Immature natural killer cell (primary cell): ENCODE measurements at places on chromosomes 16 and 17.

GRCh38 chr17:12917399-12917798 lies 100.4 kb downstream of the ELAC2 start:
- no peak for DNase-seq

DNA sequence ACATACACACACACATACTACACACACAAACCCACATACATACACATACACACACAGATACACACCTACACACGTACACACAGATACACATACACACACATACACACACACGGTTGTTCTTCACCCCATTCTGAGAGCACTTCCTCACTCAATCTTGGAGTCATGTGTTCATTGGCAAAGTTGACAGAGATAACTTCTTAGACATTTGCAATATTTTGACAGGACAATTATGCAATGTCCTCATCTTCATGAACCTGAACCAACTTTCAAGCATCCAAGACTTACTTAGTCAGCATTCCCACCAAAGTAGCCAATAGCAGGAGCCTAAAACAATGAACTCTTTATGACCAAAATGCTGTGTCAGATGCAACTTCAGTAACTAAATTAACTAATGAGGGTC lies 77.1 kb upstream of the DNAH17 start:
- DNase-seq: no peak

GRCh38 chr16:67928561-67929364 lies 2.9 kb downstream of the CTRL start:
- peak; percentile 57 for DNase-seq

DNA sequence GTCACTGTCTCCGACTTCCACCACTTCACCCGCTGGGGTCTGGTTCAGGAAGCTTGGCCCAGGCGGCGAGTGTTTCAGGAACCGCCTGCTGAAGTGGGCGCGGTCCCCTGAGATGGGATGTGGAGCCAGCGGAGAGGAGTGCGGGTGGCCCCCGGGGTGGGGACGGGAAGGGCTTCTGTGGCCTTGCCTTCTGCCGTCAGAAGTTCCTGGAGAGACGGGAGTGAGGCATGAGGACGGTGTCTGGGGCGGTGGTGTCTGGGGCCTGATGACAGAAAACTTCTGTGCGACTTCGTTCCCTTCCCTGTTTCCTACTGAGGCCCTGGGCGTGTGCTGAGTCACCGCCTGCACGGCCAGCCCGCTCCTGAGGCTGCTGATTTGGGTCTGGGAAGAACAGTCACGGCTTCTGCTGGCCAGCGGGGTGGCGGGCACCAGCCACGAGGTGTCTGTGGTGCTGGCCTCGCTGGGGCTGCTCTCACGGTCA lies 12.3 kb upstream of the NLRC3 start:
- no peak for DNase-seq

DNA sequence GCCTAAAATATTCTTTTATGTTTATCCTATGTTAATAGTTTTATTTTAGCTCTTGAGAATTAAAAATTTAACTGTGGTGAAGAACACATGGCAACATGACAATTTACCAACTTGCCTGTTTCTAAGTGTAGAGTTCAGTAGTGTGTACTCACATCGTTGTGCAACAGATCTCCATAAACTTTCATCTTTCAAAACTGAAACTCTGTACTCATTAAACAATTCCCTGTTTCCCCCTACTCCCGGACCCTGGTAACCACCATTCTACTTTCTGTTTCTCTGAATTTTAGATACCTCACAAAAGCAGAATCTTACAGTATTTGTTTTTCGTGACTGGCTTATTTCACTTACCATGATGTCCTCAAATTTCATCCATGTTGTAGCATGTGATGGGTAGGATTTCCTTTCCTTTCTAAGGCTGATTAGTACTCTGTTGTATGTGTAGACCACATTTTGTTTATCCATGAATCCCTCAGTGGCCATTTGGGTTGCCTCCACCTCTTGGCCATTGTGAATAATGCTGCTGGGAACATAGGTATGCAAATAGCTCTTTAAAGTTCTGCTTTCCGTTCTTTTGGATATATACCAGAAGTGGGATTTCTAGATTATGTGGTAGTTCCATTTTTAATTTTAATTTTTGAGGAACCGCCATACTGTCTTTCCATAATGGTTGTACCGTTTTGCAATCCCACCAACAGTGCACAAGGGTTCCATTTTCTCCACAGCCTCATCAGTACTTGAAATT lies 17.4 kb downstream of the IST1 start:
- no peak for DNase-seq

GRCh38 chr17:72125226-72125651 lies 4.4 kb downstream of the SOX9 start:
- DNase-seq: no peak

DNA sequence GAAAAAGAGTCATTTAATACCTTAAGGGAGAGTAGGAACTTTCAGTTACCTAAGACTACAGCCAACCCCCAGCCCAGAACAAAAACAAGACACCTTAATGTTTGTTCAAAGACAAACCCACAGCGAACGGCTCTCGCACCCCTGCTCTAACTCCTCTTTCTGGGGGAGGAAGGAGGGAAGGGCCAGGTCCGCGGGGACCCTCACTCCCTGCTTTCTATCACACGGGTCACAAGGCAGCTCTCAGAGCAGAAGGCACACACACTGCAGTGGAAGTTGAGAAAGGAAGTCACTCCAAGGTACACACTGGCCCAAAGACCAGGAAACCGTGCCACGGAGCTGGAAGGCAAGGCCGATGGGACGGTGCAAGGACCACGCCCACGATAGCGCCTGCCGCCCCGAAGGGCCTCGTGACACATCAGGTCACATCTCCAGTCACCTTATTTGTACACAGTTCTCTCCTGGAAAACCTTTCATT lies 10.0 kb downstream of the LITAFD start:
- DNase-seq: no peak

DNA sequence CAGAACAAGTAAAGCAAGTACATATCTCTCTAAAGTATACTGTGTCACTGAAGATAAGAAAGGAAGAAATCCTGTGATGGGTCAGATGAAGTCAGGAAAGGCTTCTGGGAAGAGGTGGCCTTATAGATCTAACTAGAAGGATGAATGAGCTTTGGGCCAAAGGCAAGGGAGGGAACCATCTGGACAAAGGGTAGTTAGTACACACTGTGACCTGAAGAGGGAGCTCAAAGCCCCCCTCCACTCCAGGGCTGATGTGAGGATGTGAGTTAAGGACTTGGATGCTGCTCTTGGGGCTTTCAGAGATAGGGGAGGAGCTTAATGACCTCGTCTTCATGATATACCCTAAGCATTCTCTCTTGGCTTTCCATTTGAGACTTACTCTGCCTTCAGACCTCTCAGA lies 185.3 kb upstream of the CACNG3 start:
- DNase-seq: peak; percentile 10

GRCh38 chr16:89410794-89411309 lies 79.5 kb downstream of the ANKRD11 start:
- DNase-seq: peak; percentile 40

DNA sequence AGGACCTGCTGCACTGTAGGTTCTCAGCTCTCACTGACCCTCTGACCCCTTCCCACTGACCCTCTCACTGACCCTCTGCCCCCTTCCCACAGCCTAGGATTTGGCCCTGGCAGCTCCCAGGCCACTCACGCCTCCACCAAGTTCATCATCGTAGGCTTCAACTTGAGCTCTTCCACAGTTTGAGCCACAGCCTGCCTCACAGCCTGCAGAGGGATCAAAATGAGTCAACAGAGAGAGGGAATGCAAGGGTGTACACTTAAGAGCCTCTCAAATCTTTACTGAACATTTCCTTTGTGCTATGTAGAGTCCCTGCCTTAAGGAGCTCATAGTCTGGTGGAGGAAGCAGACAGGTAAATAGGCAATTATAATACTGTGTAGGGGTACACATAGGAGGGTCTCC lies 12.1 kb downstream of the HEATR9 start:
- no peak for DNase-seq

DNA sequence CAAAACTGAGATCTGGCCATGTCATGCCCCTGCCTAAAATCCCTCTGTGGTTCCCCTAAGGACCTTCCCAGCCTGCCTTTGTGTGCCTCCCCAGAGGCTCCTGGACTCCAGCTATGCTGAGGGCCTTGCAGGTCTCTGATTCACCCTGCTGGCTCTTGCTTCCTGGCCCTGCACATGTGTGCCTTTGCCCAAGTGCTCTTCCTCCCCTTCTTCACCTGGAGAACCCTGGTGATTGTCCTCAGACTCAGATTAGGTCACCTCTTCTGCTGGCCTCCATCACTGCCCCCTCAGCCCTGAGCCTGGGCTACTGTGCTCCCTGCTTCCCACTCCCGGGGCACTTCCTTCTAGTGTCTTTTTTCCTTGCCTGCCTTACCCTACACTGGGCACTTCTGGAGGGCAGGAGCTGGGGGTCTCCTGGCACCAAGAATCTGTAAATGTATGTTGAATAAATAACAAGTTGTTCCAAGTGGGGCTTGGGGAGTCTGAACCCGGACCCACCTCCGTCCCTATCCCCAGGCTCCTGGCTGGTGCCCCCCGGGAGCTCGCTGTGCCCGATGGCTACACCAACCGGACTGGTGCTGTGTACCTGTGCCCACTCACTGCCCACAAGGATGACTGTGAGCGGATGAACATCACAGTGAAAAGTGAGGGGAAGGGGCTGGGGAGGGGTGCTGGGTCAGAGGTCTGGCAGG lies 7.8 kb downstream of the ITGA3 start:
- no peak for DNase-seq

DNA sequence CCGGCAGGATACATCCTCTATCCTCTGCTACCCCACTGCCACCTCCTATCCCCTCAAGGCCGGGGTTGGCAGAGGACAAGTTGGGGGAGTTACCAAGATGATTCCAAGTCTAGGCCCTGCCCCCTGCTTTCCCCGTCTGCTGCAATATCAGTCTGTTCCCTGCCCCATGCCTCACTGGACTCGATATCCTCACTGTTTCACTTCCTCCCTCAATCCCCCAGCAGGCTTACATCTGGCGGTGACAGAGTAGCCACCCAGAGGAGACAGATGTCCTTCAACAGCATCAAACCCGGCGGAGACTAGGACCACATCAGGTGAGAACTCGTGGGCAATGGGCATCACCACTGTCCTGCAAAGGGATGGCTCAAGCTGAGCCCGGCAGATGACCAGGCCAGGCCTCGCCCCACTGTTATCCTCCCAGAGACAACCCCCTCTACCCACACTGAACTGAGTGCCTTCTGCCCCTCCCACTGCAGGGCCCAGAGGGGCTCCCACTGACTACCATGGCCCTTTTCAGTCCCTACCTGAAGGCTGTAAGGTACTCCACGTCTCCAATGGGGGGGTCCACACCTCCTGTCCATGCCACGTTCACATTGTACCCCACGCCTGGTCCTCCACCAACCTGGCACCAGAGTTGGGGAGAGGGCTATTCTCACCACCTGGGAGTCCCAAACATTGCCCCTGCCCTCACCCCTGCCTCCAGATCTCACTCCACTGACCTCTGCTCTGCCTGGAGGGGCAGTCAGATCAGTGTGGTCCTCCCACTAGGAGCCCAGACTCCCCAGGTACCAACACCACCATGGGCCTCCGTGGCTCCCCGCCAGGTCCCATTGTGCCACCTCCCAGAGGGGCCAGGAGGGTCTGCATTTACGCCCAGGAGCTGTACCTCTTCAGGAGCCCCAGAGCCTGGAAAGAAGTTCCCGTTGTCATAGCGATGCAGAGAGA lies 9.6 kb downstream of the G6PC3 start:
- no peak for DNase-seq

DNA sequence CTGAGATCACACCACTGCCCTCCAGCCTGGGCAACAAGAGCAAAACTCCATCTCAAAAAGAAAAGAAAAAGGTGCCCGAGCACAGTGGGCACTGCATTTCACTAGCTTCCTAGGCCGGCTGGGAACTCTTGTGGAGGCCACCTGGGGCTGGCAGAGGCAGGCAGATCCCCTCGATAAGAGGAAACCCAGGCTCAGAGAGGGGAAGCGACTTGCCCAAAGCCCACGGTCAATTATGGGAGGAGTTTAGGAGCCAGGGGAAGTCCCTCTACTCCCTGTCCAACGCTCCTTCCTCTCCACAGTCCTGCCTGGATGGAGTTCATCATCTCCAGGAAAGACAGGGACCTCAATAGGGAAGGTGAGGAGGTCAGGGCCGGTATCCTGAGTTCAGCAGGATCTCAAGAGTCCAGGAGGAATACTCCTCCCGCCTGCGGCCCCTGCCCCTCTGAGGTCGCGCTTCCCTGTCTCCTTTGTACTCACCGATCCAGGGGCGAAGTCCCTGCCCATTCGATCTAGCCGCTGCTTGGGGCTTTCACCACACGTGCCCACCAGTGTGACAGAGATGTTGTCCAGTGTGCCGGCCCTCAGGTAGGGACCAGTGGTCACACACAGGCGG lies 841 bp downstream of the ALOXE3 start:
- no peak for DNase-seq

- no peak for DNase-seq
These were observed 3.0 kb downstream of the SYNGR3 start for GRCh38 chr16:1992704-1993317.

- peak; percentile 76 for DNase-seq
These were observed 792 bp upstream of the RAC3 start for GRCh38 chr17:82030470-82031302.

DNA sequence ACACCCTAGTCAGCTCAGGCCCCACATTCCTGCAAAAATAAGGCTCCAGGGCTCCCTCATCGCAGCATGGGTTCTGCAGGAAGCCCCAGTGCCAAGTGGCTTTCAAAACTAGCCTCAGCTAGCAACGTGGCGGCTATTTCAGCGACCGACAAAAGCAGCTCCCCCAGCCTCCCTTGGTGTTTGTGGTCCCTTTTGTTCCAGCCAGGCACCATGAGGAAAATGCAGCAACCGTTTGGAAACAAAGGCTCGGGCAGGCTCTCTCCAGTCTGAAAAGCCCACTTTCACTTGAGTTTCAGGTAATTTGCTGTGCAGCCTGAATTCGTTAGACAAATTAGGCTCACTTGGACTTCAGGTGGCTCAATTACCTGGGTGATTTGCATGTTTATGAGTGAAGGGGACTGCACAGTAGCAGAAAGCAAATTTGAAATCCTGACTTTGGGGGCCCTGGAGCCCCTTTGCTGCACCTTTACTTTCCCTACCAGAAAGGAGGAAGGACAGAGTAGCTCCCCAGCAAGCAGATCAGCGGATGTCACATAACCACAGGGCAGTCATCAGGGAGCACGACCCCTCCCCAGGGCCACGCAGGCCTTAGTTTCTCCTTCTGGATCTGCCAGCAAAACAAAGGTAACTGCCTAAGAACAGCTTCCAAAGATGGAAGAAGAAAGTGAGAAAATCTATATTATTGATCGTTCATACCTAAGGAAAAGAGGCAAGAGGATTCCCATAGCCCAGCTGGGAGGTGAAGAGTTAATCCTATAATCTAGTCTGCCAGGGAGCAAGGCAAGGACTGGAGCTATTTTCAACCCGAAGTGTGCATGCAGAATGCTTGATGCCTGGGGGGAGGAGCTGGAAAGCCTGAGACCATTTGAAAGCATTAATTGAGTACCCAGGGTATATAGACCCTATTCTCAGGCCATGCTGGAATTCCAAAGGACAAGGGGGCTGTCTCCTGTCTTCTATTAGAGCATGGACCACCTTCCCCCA lies 143.1 kb upstream of the SDK2 start:
- DNase-seq: no peak
